ENCODE measurements at places on chromosomes 13 and 19.
A peak's percentile ranks its signal among the peaks of the same experiment; 100 is the strongest.

GRCh38 chr19:10988380-10988779, 27.6 kb downstream of the SMARCA4 start:
- DNase-seq, result no peak

GRCh38 chr19:49091391-49092038, 6.3 kb downstream of the SNRNP70 start:
- no peak for DNase-seq

- no peak for DNase-seq
These were observed 421.8 kb downstream of the DCT start for GRCh38 chr13:94057618-94058186.

DNA sequence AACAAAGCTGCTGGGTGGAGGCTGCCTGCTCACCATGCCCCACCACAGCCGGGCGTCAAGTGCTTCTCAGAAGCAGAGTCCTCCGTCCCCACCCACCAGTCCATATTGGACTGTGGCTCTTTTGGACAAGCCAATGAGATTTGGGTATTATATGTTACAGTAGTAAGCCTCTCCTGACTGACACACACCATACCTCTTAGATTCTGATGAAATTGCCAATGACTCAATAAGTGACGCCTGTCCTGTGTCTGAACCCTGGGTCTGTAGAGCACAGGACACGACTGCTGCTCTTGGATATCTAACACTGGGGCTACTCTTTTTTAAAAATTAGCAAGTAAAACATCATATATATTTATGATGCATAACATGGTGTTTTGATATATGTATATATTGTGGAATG, 44.8 kb upstream of the UBAC2 start:
- no peak for DNase-seq

DNA sequence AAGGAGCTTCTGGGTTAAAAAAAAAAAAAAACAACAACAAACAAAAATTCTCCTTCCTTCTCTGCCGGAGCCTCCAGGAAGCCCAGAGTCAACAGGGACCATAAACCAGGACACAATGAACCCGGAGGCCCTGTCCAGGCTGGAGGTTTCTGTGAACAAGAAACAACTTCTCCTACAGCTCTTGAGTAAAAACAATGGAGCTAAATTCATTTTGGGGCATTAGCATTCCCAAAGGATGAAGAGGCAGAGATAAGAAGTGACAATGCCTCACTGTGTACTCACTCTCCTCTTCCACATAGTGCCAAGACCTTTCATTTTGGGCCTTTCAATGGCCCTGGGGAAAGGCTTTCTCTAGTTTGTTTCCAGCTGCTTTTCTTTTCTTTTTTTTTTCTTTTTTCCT, 9.0 kb downstream of the RHPN2 start:
- no peak for DNase-seq

GRCh38 chr13:42992764-42993122, 702 bp upstream of the EPSTI1 start:
- DNase-seq, result no peak

DNA sequence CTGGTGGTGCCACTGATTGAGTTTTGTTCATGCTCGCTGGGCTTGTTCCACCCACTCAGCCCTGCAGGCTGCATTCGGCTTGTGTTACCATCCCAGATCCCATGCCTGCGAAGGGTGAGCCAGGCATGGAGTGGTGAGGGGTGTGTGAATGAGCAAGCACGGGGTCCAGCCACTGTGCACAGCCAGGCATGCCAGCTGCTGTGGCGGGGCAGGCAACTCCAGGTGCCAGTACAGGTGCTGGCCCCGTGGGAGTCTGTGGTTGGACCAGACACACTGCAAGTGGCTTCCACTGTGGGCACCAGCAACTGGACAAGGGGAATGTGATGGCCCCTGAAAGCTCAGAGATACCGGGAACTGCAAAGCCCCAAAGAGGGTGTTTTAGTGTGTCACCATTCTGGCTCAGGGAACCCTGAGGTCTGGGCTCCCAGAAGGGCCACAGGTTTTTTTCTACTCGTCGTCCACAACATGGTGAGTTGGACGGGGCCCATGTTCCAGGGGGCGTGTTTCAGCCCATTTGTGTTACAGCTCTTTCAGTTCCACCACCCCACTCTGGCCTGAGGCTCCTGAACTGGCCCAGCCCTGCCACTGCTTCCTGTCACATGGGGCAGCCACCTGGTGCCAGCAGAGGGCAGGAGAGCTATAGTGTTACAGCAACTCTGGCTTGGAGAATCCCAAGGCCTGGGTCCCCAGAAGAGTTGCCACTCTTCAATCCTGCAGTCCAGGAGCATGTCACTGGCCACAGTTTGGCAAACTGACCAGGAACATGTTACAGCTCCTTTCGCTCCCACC, 217.0 kb upstream of the OBI1 start:
- DNase-seq, result peak; percentile 24

GRCh38 chr19:50649433-50650391, at the start of gene C19orf81:
TSS of gene C19orf81 (plus strand) at chr19:50649445. CDS start at chr19:50649445, 0 bp downstream.
- peak; percentile 66 for DNase-seq

GRCh38 chr13:30371649-30372265, 50.5 kb upstream of the UBE2L5 start:
- DNase-seq, result no peak

GRCh38 chr19:51122112-51122981, 2.4 kb upstream of the SIGLEC9 start:
- DNase-seq, result no peak

DNA sequence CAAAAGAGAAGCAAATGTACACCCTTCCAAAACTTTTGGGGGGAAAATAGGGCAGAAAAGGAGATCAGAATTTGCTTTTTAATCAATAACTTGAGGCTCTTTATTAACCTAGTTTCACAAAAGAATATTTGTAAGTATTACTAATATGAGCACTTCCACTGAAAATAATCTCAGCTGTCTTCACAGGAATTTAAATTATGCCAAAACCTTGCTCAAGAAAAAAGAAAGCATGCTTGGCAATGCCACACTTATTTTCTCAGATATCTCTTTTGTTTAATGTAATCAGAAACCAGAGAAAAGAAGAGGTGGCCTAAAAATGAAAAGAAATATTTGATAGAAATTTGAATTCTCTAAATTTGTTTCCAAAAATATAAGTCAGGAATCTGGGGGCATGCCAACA, 234.9 kb upstream of the GPC6 start:
- no peak for DNase-seq

DNA sequence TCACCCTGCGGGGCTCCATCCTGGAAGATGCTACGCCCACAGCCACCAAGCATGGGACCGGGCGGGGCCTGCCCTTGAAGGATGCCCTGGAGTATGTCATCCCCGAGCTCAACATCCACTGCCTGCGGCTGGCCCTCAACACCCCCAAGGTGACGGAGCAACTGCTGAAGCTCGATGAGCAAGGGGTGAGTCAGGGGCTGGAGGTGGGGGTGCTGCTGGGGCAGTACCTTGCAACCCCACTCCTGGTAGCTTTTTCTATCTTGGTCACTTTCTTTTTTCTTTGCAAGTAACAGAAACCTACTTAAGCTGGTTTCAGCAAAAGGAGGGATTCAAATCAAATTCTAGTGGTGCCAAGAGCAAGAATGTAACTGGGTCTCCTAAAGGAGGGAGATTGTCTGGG, 124.1 kb downstream of the DPF1 start:
- DNase-seq, result no peak

DNA sequence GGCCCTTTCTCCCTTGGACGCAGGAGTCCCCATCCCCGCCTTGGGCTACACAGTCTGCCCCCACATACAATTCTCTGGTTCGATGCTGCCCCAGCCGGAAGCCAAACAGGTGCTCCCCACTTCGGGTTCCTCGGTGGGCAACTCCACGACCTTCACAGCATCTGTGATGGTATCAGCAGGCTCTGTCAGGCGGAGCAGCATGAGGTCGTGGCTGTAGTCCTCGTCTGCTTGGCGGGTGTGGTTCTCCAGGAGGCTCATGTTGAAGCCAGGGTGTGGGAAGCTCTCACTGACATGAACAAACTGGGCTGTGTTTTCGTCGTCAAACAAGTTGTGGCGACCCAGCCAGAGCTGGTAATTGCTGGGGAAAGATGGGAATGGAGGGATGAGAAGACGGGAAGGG, 3.5 kb downstream of the KLK1 start:
- DNase-seq, result no peak

DNA sequence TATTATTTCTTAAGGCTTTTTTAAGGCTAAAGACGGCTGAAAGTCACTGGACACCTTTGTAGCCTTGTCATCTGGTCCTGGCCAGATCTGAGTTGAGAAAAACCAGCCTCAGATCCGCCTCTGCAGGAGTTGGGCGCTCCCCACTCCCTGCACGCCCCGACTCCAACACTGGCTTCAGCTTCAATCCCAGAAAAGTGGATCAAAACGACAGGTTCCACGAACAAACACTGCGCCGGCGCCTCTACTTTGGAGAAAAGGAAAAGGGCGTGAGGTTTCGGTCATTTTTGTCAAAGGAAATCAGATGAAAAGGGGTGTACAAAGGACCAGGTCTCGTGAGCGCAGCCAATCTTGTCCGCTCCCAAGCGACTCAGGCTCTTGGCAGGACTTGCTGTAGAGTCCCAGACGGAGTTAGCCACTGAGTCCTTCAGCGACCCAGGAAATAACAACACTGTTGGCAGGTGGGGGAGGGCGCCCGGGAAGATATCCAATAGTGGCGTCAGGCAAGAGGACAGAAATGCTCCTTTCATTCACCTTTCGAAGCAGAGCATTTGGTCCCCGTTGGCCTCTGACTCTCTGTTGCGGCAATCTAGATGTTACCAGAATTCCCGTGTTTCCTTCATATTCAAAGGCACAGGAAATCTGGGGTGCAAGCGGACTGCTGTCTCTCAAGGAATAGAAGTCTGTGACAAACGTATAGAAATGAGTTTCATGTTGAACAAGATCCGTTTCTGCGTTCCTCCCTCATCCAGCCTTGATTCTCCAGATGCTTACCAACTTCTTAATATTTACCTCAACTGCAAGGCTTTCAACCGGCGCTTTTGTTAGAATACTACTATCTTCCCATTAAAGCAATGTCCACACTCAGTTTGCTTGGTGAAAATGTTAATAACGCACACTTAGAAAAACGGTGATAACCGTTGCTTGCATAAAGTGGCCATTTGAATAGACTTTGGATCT, 1.8 kb upstream of the CCNA1 start:
- peak; percentile 29 for DNase-seq

- no peak for DNase-seq
These were observed 112.8 kb downstream of the TDRD3 start for GRCh38 chr13:60509601-60510386.

- no peak for DNase-seq
These were observed 10.5 kb downstream of the ZNF317 start for GRCh38 chr19:9150650-9151049.

- no peak for DNase-seq
These were observed 21.0 kb downstream of the NFIX start for GRCh38 chr19:13016245-13016627.

DNA sequence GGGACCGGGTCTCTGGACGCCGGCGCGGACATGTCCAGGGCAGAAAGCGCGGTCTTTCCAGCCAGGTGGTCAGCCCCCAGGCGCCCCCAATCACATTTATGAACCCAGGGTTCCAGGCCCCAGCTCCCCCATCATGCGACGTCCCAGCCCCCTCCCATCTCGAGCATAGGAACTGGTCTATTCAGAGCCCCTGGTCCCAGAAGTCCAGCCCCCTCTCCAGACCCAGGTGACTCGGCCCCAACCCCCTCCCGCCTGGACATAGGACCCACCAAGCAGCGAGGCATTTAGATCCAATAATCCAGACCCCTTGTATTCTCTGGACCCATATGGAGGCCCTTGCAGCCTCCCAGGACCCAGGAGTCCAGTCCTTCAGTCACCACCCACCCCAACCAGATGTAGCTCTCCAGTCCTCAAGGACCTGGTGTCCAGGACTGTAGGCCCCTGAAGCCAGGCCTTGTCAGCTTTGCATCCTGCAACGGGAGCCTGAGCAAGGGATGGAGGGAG, 501 bp downstream of the APLP1 start:
- no peak for DNase-seq

DNA sequence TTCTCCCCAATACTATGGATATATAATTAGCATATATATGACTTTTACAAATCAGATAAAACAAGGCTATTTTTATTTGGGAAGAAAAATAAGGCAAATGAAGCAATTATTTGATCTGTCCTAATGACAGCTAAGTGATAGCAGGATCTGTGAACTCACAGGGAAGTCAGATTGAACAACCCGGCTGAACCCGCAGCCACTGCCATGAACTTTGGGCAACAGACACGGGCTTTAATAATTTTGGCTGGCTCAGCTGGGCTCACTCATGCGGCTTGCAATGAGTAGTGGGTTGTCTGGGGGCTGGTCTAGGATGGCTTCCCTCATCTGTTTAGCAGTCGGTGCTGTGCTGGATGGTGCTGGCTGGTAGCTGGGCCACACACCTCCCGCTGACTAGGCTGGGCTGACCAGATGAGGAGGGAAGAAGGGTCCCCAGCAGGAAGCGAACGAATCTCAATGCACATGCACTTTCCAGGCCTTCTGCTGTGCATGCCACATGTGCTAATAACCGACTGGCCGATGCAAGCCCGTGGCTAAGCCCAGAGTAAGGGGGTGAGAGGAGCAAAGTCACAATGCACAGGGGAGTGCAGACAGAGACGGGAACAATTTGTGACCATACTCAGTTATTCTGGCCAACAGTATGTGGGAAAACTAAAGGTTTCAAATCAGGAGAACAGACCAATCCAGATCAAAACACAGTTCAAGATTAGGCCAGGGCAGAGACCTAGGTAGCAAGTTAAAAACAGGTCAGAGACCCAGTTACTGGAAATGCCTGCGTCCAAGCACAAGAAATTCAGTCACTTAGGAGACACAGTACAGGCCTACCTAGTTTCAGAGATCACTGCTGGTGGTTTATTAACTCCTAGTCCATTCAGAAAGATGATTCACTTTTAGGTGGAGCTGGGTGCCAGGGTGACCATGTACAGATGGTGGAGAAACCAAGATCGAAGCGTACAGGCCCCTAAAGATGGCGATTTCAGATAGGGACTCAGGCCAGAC, 22.3 kb downstream of the CRYL1 start:
- DNase-seq, result no peak

DNA sequence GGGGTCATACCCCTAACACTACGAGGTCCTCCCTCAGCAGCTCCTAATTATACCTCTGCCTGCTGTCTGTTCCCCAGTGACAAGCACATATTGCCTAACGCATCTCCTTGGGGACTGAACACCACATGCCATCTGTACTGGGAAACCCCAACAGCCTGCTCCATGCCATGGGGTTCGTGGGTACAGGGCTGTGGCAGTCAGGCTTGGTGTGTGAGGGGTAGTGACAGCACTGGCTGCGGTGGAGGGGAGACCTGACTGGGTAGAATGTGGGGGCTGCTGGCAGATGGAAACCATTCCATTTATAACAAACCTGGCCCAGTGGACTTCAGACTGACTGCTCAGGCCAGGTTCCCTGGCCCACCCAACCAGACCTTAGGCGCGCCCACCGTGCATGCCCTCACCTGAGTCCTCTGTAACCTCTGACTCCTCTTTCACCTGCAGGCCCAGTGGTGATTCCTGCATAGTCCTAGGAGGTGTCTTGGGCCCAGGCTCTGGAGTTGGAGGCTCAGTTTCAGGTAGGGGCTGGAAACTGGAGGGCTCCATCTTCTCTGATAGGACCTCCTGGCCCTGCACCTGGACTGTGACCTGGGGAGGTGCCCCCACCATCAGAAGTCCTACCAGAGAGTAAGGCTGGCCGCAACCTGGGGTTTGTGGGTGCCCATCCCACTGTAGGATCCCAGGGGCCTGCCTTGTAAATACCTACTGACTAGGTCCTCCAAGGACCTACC, 3.0 kb downstream of the MZF1 start:
- no peak for DNase-seq

- DNase-seq, result no peak
These were observed 25.3 kb downstream of the MED4 start for GRCh38 chr13:48069573-48069972.

- no peak for DNase-seq
These were observed 54.0 kb upstream of the GTF3A start for GRCh38 chr13:27370305-27370872.
